ENCODE measurements at places on chromosomes 3 and 15.

GRCh38 chr3:160695915-160696327 is 19.0 kb downstream of the ARL14 start:
- DNase-seq: no peak

- DNase-seq: no peak
Observed at GRCh38 chr3:101950510-101950909, 101.2 kb downstream of the NFKBIZ start.

- no peak for DNase-seq
Observed at GRCh38 chr3:155737844-155738460, 6.9 kb downstream of the PLCH1 start.

DNA sequence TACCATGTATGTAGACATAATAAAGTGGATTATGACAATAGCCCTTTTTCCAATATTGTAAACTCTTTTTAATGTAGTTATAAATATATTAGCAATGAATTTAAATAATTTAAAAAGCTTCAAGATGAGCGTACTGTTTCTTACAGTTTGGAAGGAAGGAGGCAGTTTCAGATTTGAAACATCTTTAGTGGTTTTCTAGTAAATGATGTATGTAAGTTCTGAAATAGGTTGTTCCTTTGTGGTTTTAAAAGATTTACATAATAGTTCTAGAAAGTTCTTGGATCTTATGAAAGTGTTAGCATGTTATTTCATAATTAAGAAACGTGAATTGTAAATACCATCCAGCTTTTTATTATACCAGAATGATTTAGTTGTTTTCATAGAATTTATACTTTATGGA is 16.0 kb downstream of the DNAJC19 start:
- no peak for DNase-seq

DNA sequence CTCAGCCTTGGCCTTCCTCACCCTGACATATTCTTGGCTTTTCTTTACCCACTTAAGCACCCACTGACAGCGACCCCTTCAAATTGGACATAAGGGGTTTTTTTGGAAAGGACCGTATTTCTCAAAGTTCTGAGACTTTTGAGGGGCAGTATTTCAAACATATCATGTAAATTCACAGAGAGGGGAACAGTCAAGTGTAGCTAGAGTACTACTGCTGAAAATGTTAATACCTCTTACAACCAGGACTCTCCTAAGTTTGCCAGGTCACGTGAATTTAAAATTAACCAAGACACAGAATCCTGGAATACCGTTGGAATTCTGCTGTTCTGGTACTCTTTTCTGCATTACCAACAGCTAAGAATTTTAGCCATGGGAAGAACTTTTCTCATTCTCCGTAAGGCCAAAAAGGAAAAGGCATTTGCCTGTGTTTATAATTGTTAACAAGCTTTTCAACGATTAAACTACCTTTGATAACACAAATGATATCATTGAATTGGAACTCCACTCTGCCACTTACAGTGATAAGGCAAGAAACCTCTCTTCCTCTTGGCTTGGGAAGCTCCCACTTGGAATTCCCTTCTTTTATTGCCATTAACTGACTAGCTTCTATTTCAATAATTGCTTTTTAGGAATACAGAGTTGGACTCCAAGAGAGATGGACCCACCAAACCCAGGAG is 597 bp upstream of the GBE1 start:
- no peak for DNase-seq

DNA sequence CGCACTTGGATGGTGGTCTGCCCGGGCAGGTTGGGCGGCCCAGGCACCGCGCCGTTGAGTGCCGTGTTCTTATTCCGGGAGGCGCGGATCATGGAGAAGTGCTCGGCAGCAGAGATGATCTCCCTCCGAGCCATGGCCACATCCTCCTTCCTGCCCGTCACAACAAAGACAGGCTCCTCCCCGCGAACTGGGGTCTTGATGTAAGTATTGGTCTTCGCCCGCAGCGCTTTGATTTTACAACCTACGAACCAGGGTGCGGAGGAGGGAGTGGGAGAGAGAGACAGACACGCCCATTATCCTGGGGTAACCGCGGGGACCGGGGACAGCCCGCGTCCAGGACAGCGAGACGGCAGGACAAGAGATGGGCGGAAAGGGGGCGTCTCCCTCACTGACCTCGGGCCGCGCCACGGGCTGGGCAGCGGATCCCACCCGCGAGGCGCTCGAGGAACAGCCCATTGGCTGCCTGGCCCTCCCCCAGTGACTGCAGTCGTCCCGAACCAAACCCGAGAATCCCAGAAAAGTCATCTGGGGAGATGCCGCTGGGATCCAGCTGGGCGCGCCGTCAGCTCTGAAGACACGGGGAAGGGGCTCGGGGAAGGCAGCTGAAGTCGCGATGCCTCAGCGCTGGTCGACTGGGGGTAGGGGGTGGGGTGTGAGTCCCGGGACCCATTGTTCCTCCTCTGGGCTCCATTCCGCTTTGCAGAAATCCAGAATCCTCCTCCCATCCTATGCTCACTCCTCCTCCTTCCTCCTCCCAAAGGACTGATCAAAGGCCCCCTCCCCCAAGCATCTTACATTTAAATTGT is 1.2 kb downstream of the MEX3B start:
- DNase-seq: no peak

- DNase-seq: no peak
Observed at GRCh38 chr3:23859839-23860382, 54.2 kb downstream of the UBE2E1 start.

- DNase-seq: no peak
Observed at GRCh38 chr3:90092994-90093393, 985.6 kb downstream of the EPHA3 start.

DNA sequence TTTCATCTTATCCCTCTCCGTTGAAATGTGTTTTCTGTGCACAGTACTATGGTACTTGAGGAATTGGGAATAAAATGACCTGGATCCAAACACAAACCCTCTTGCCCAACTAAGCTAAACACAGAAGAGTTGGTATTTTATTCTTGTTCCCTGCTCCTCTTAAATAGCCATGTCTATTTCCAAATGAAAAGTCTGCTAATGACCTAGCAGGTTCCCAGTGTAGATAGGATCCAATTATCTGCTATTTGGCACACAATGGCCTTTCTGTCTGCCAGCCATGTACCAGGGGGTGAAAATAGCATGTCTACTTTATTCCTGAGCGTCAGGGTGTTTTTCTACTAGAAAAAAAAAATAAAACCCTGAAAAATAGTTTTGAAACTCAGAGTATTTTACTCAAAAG is 657.0 kb upstream of the NAALADL2 start:
- DNase-seq: no peak

- DNase-seq: no peak
Observed at GRCh38 chr3:132625613-132626012, 28.5 kb downstream of the ACKR4 start.

DNA sequence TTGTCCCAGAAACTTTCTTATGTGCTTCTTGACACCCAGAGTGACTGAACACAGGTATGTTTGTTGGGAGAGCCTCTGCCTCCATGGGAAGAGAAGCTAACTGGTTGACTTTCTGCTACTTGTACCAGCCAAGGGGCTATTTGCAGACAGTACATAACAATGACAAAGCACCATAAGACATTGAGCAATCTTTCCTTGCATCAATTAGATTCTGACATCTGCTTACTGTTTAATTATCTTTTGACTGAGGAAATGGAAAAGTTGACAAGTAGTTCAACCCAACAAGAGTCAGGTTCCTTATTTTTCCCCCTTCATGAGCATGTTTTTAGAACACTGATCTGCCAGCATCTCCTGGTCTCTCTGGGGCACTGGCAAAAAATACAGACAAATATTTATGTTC is 157.7 kb downstream of the RPLP1 start:
- no peak for DNase-seq

GRCh38 chr3:148924562-148924961 is 59.5 kb downstream of the CPA3 start:
- no peak for DNase-seq

DNA sequence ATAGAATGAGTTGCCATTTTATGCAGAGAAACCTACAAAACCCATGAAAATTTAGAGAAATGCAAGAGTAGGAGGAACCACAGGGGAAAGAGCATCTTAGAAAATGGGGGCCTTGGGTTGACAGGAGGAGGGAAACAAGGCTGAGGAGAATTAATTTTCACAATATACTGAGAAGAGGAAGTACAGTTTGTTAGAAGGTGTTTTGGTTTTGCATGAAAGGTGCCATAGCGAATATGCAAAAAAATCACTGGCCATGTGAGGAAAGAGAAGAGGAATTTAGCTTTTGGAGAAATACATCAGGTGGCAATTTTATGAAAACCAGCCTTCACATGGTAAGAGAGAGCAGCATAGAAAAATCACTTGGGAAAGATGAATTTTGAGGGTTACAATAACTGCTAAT is 413.9 kb upstream of the C2CD4B start:
- no peak for DNase-seq

GRCh38 chr3:69658514-69659140 is 80.6 kb upstream of the MITF start:
- DNase-seq: no peak

DNA sequence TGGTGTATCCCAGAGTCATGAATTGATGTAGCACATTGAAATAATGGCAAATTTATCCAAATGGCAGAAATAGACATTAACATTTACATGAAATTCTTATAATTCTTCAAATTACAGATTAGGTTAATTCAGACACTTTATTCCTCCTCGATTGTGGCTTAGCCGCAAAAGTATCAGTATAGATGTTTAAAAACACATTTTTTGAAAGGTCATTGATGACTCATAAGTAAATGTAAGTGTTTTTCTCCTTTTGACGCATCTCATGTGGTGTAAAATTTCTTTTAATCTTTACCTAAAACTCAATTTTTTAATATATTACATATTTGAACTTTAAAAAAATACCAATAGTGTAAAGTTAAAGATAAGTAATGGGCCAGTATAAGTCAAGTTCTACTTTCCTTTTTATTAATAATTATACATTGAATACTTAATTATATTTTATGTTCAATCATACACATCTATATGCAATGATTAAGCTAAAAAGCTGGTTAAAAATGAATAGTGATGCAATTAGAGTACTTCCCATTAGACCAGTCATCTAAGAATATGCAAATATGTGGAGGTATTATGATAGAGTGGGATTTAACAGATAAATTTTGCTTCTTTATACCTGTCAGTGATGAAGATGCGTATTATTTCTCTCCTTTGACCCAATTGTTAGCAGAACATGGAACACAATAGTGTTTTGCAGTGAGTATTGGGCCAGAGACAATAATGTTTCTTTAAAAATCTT is 678.1 kb upstream of the DPPA4 start:
- no peak for DNase-seq

DNA sequence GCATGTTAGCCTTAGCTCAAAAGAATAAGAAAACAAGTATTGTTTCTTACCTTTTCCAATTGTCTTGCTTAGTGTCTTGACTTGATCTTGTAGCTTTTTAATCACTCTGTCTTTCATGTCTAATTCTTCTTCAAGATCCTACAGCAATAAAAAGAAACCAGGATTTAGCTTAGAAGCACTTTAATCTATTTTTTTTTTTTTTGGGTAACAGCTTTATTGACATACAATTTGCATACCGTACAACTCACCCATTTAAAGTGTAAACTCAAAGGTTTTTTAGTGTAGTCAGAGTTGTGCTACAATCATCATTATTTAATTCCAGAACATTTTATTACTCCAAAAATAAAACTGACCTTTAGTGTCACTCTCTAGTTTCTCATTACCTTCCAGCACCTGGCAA is 23.4 kb upstream of the GNB5 start:
- no peak for DNase-seq

GRCh38 chr3:191353022-191353777 is 22.9 kb upstream of the UTS2B start:
- DNase-seq: no peak

- no peak for DNase-seq
Observed at GRCh38 chr15:59335207-59335786, 37.4 kb downstream of the MYO1E start.

DNA sequence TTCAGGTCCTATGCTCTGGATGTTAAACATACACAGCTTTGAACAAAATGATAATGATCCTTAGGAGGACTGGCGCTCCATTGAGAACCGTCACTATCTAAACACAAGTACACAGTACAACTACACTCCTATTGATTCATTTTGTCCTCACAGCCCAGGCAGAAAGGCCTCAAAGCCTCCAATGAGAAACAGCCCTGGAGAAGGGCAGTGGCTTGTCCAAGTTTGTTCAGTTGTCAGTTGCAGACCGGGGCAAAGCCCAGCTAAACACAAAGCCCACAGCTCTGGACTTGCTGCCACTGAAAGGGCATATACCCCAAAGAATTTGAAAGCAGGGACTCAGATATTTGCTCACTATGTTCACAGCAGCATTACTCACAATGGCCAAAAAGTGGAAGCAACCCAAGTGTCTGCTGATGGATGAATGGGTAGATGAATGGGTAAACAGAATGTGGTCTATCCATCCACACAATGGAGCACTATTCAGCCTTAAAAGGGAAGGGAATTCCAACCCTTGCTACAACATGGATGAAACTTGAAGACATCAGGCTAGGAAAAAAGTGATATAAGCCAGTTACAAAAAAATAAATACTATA is 34.7 kb downstream of the NUP210 start:
- no peak for DNase-seq
